ENCODE measurements at places on chromosomes 13 and 19. TPM values are rescaled to one million over a fixed set of nuclear protein-coding genes. Genes with fewer than 3 reads are reported as not detected.

Gene KASH5
- total RNA-seq: 0.26 TPM

Gene ATP11A
- total RNA-seq: 211 TPM

Gene SYCN
- total RNA-seq: not detected

DNA sequence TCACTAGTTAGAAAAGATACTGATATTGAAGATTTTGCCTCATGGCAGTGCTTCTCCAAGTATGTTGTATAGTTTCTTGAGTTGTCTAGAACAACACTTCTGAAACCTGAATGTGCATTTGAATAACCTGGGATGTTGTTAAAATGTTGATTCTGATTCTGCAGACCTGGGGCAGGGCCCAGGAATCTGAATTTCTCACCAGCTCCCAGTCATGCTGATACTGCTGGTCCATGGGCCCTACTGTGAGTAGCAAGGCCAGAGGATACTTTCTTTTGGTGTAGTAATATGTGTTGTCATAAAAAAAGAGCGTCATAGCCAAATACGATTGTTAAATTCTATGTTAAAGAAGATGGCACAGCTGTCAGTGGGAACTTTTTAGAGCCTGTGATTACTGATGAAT, 41.6 kb upstream of the C1QTNF9 start:
- no peak for DNase-seq

DNA sequence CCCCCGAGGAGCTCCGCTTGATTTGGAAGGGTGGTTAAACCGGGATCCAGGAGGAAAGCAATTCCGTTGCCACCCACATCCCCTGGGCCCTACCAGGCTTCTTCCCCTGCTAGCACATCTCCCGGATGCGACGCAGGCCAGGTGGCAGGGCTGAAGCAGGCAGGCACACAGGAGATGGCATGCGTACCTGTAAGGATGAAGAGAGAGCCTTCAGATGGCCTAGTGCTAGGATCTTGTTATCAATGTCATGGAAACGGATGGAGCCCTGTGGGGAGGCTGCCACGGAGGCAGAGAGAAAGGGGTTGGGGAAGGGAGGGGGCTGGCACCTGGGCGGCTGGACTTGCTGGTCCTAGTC, 8.5 kb upstream of the SOX1 start:
- DNase-seq: no peak

GRCh38 chr13:114015111-114015968, 41.5 kb upstream of the C13orf46 start:
- DNase-seq: no peak

- DNase-seq: no peak
Observed at GRCh38 chr13:73835138-73835721, 299.0 kb downstream of the KLF12 start.

GRCh38 chr13:25881136-25881926, 170.5 kb downstream of the SHISA2 start:
- DNase-seq: no peak

DNA sequence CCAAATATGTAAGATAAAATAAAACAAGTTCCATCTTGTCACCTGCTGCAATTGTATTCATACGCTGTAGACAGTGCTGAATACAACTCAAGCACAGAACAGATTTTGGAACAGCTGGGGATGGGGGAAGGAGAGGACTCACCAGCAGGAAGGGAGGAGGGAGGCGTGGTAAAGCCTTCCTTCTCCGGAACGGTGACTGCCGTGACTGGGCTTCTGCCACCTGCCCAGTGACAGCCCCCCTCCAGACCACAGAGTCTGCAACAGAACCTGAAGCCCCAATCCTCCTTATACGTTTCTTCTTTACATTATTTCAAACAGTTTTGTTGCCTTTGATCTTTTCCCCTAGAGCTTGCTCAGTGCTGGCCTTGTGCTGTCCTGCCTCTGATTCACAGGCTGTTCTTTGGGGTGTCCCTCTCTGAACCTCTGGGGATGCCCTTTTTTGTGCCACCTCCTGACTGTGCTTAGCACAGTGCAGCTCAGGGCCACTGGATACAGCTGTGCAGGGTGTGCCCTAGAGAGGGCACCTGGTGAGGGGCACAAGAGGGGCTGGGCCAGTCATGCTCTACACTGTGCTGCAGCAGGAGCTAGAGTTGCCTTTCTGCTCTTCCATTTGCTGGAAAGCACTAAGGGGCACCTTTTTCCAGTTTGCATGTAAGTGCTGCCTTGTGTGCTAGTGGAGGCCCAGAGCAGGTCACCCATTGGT, 213.0 kb downstream of the ZIC5 start:
- no peak for DNase-seq

DNA sequence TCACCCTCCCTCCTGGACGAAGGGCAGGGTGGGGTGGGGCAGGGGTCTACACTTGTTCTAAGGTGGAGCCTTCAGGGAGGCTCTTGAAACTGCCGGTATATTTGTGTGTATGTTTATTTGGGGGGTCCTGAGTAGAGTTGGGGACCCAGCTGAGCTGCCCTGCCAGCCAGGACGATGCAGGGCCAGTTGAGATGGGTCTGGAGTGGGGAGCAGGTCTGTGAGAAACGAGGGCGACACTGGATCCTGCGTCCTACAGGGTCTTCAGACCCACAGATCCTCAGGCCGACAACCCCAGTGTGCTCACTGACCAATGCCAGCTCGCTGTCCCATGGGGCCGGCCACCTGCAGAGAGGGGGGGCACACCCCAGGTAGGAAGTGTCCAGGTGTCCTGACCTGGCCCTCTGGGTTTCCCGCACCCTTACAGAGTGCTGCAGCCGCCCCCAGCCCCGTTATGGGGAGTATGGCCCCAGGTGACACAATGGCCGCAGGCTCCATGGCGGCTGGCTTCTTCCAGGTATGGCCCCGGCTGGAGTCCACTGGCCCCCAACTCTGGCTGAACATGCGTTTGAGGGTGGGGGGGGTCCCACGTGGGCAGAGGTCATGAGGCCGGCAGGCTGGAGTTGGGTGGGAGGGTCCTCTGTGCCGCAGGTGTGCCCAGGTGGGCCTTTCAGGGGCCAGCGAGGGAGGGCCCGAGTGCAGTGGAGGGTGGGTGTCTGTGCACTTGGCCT, 7.4 kb downstream of the ISYNA1 start:
- DNase-seq: no peak

- DNase-seq: no peak
Observed at GRCh38 chr13:68944272-68944671, 1163.4 kb upstream of the ATXN8OS start.

DNA sequence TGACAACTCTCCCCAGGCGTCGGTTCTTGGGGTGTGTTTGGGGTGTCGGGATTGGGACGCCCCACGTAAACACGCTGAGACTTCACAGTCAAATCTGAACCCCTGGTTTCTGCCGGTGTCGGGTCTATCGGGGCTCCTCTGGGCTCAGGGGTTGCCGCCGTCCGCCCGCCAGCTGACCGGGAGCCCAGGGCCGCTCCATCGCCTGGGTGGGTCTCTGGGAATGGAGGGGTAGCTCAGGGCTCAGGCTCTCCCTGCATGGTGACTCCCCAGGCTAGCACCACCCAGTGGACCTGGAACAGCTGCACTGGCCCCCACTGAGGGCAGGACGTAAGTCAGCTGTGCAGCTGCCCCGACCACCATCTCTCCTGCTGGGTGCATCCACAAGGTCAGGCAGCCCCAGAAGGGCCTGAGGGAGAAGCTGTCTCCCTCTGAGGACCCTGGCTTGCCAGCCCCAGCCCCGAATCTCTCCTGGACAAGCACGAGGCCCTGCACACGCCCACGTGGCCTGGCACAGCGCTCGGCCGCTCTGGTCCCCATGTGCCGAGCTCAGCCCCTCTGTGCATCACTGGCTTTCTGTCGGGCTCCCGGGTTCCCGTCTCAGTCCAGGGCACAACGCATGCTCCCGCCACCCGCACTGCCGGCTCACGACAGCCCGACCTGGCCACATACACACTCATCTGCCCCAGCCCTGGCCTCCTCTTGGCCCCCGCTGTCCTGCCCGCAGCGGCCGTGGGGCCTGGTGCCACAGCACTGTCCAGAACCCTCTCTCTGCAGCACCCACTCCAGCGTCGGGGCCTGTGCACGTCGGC, 6.1 kb downstream of the RNF126 start:
- DNase-seq: no peak

DNA sequence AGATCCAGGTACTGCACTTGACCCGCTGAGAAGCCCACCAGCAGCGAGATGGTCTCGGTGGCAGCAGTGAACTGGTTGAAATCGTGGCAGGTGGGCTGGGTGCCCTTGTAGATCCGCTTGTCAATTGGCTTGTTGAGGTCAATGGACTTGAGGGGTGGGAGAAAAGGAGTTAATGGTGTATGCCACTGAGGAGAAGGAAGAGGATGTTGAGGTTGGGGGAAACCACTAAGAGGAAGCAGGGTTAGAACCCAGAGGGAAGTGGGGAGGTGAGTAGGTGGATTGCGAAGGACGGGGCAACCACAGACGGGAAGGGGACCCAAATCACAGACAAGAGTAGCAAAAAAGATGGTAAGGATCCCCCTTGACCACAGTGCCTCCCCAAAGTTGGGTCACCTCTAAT, 1.7 kb downstream of the DMWD start:
- DNase-seq: no peak

GRCh38 chr13:112771139-112771876, 81.5 kb downstream of the ATP11A start:
- DNase-seq: no peak

DNA sequence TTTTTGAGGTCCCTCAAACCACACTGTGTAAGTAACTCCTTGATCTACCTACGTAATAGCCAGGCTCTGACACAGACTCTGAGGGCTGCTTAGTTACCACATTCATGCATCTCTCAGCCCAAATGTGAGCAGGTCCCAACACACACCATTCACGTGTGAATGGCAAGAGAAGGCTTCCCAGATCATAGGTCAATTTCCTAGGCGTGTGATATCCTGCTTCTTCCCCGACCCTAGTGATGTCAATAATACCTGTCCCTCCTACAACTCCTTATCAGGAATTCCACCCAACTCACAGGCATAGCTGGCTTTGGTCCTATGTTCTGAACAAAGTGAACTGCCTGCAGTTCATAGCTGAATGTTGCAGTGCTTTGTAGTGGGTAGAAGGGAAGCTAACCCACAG, 334.5 kb downstream of the RFC3 start:
- no peak for DNase-seq

DNA sequence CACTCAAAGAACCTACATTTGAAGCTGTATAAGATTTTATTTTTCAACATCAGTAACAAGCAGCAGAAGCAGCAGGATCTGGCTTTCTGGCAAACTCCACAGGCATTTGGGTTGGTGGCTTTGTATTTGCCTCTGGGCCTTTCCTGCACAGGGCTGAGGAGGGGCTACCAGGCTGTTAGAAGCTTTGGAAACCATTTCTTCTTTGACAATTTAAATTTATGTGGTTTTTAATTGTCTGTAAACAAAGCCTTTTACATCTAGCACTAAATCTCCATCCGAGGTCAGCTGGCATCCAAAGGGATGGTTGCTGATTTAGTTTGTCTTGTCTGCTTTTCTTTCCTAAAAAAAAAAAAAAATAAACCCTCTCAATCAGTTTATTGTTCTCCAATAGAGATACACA, 127.5 kb upstream of the OBI1 start:
- no peak for DNase-seq

- DNase-seq: no peak
Observed at GRCh38 chr13:95697052-95697680, 20.2 kb downstream of the DNAJC3 start.

- DNase-seq: no peak
Observed at GRCh38 chr13:20116213-20116612, 44.6 kb downstream of the GJA3 start.

DNA sequence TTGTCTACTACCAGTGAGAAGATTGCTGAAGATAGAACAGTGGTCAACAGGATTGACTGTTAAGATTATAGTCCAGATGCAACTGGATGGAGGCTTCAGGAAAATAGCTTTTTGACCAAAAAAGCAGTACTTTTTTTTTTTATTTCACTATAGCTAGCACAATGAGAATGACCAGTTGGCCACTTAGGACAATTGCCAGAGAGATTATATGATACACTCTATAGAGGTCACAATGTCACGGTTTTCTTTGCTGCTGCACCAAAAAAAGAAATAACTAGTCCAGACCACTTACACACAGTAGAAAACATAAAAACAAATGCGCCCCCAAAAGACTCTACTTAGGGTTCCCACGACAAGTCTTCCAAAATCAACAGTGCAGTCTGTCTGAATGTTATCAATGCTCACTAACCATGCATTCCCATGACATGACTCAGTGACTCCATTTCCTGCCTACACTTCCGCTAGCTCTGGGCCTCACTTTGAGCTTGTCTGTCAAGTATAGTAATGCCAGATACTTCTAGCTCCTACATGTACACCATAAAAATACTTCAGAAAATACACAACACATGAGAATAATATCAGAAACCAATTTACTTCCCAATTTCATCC, 209.1 kb upstream of the STARD13 start:
- DNase-seq: peak; percentile 52

DNA sequence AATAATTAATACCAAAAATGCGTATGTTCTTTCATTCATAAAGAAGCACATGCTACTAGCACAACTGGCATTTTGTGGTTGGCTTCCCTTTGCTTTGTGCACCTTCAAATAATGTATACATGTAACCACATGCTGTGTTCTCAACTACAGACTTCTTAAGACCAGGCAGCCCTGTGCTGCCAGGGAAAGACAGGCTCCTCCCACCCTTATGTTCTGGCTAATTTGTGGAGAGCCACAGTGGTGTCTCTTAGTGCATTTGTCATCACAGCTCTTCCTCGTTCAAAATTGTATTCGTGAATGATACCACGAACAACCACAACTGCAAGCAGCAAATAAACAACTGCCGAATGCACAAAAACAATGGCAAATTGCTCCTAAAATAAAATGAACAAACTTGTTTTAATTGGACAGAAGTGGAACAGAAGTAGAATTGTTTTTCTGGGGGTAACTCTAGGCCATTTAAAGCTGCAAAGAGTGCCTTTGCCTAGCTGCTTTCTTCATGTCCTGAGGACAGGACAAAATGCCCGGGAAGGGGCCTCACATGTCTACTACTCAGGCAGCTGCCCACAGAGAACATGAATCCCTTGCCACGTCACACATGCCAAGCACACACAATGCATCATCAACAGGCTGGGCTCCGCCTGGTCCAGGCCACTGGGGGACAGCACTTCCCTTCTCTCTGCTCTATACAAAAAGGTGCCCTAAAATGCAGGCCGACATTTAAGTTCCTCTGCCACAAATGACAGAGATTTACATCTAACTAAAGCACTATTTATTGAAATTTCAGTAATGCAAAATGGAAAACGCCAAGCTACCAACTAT, 21.7 kb downstream of the IRS2 start:
- DNase-seq: no peak

DNA sequence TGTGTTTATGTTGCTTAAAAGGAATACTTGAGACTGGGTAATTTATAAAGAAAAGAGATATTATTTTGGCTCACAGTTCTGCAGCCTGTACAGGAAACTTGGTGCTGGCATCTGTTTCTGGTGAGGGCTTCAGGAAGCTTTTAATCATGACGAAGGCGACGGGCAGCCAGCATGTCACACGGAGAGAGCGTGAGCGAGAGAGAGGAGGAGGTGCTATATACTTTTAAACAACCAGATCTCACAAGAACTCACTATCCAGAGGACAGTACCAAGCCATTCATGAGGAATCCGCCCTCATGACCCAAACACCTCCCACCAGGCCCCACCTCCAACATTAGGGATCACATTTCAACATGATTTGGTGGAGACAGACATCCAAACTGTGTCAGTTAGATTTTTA, 163.4 kb upstream of the TSC22D1 start:
- DNase-seq: no peak

GRCh38 chr13:26382366-26382765, 128.4 kb downstream of the CDK8 start:
- no peak for DNase-seq
